AG20443 (cell line): ENCODE measurements at places on chromosomes 6 and 20.

GRCh38 chr6:10968776-10969175 lies 75.3 kb downstream of the ELOVL2 start:
- peak; percentile 79 for DNase-seq

DNA sequence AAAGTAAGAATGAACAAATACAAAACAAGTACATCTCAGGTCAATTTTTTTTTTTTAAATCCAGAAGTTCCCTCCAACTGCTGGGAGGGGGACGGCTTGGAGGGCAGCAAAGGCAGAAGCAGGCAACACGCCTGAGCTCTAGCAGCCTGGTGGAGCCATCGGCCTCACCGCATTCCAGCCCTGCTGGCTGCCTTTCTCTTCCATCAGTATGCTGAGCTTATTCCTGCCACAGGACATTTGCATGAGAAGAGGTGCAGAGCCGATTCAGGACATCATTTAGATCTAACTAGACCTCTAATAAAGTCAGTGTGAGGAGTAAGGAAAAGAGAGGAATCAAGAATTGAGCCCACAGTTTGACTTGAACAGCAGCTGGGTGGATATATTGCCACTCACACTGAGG lies 318.8 kb downstream of the ZFAND3 start:
- DNase-seq: no peak

- DNase-seq: no peak
These were observed 32.9 kb upstream of the TCF21 start for GRCh38 chr6:133855991-133856370.

DNA sequence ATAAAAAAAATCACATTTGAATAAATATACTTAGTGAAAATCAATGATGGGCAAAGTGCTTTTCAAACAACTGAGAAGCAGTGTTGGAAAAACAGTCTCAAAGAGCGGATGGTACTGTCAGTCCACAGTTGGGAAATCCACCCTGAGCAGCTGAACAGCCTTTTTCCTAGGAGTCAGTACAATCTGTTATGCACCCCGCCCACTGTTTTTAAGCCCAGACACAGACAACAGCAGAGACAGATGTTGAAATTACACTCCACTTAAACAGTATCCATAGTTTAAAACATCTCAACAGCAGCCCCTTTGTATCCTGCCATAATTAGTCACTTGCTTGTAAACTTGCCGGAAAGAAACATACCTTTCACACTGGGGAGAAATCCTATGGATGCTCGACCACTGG lies 372 bp downstream of the KIAA0408 start:
- DNase-seq: peak; percentile 71

GRCh38 chr6:142187209-142187608 lies 40.1 kb downstream of the VTA1 start:
- peak; percentile 8 for DNase-seq

GRCh38 chr6:138250053-138250452 lies 31.8 kb upstream of the PBOV1 start:
- no peak for DNase-seq

DNA sequence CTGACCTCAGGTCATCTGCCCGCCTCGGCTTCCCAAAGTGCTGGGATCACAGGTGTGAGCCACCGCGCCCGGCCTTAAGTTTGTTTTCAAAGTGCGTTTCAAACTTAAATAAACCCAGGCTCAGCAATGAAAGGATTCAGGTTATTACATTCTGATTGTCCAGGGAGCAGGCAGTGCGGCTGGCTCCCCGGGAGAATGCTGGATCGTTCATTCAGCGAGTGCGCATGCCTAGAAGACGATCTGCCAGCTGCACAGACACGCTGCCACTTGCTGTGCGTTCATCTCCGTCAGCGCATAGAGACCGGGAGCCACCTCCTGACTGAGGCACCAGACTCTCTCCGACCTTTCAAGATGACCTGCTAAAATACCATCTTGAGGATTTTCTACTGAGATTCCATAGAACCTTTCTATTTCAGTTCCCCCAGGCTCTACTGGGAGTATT lies 163.9 kb upstream of the ZNF217 start:
- DNase-seq: no peak

DNA sequence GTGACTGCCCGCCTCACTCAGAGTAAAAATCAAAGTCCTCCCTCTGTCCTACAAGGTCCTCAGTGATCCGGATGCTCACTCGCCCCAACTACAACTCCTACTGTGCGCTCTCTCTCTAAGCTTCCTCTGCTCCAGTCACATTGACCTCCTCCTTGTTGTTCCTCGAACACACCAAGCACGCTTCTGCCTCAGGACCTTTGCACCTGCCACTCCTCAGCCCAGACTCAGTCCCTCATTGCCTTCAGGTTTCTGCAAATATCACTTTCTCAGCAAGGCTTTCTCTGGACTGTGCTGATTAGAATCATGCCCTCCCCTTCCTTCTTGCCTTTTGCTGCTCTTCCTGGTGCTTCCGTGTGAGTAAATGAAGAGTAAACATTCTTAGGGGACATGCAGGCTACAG lies 41.6 kb downstream of the SULF2 start:
- no peak for DNase-seq

DNA sequence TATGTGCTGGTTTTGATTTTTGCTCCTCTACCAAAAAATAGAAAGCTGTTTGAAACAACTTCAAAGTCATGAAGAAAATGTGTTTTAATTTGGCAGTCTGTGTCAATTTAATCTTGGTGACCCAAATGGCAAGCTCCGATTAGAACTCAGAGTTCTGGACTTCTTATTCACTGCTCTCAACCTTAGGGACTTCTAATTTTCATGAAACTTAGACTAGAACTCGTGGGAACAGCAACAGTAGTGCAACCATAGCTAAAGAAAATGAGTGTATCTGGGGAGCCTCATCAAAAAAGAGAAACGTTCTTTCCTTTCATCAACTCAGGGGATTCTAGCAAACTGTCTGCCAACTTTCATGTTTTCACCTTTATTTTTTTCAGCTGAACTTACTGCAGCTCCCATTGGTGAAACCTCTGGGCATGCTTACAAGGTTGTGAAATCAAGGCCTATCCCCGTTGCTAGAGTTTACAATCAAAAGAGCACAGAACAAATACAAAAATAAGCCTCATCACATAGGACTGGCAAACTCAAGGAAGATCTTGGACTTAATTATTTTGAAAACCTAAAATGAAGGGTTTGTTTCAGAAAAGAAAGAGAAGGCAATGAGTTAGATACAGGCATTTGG lies 114.0 kb upstream of the HSF2 start:
- DNase-seq: no peak

GRCh38 chr6:143026696-143027449 lies 33.8 kb upstream of the AIG1 start:
- DNase-seq: peak; percentile 15

- no peak for DNase-seq
These were observed 121.0 kb downstream of the MRPL14 start for GRCh38 chr6:44006123-44006871.

GRCh38 chr6:91606148-91606901 lies 1019.5 kb upstream of the MAP3K7 start:
- DNase-seq: no peak

DNA sequence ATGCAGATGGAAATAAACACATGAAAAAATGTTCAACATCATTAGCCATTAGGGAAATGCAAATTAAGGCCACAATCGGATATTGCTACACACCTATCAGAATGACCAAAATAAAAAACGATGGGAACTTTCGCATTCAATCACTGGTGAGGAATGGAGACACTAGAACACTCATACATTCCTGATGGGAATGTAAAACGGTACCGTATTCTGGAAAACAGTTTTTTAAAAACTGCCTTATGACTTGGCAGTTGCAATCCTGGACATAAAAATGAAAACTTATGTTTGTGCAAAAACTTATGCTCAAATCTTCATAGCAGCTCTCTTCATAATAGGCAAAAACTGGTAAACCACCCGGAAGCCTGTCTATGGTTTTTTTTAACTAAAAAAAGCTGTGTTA lies 146.0 kb downstream of the CEBPB start:
- DNase-seq: peak; percentile 37

DNA sequence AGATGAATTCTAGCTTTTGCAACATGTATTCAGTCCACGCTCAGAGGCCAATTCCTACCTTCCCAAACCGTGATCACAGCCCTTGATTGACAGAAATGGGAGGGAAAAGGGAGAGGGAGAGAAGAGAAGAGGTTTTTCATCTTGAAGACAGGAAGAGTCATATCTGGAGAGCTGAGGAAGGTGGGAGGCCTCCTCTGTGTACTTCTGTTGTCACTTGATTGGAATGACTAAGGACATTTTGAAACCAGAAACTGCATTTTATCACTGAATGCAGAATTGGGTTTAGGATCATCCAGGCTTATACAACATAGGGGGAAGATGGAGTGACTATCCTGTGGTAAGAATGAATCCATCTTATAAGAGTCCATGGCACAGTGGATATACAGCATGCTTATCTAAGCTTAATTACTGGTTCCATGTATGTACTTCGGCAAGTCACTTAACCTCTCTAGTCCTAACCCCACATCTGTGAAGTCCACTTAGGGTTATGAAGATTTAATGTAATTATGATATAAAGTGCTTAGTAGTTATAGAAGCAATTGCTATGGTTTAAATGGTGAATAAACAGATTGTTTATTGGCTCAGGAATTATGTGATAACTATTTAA lies 144.0 kb downstream of the BCKDHB start:
- DNase-seq: no peak

DNA sequence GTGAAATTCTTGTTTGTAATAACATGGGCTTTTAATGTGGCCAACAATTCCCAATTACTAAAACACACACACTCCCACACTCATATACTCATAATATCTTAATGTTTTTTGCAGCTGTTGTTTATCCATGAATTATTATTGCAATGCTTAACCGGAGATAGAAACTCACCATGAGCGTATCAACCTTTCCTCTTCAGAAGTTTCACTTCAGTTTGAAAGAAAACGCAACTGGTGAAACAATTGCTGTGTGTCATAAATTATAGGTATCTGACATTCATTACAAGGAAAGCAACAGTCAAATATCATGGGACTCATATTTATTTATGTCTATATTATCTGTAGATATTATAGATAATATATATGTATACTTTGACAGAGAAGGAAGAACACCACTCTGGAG lies 104.1 kb downstream of the HDGFL1 start:
- DNase-seq: no peak

GRCh38 chr6:123715006-123715863 lies 78.5 kb upstream of the TRDN start:
- peak; percentile 23 for DNase-seq

GRCh38 chr6:4612636-4613171 lies 163.5 kb upstream of the CDYL start:
- DNase-seq: peak; percentile 82

GRCh38 chr6:13354331-13355042 lies 26.1 kb upstream of the TBC1D7 start:
- DNase-seq: peak; percentile 75

GRCh38 chr6:154343473-154344308 lies 12.9 kb downstream of the IPCEF1 start:
- peak; percentile 43 for DNase-seq

- DNase-seq: no peak
These were observed 165.4 kb downstream of the TAF4 start for GRCh38 chr20:61900011-61900944.

DNA sequence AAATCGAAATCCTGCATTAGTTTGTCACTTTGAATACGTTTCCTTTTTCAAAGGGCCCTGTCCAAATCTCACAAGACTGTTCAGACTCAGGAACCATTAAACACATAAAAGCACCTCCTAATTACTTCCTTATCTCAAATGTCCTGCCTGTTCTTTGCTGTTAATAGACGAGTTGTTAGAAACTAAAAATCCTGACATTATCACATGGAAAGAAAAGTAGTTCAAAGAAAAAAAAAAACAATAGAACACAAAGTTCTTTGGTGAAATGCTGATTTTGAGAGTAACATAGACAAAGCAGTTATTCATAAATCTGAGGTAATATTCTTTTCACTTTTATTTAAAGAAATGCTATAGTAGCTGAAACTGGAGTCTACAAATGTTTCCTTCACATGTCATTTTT lies 12.1 kb upstream of the TAB2 start:
- DNase-seq: no peak
